T-helper 2 cell treated with Interferon-gamma antibody and Interleukin-4, amounts not matched to agents 5 μg/mL and 100 μg/mL, for 36 hours (primary cell): ENCODE measurements at places on chromosomes 5 and 9.

DNA sequence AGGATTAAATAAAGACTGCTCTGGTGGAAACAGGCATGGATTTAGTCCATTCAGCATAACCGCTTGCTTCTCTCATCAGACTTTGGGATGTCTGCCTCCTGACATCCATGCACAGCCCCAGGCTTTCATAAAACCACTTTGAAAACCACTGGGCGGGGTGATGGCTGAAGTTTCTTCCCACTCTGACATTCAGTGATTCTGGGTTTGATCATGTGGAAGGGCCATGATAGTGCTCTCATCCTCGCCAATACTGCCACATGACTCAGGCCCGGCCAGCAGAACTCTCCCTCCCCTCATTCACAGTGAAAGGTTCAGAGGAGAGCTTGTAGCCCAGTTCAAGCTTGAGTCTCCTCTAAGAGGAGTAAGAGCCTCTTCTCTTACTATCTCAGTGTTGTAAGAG is 29.6 kb upstream of the GLRA1 start:
- no peak for DNase-seq

GRCh38 chr9:108836319-108836718 is 19.5 kb downstream of the ACTL7B start:
- no peak for DNase-seq

GRCh38 chr9:5512658-5513452 is 2.5 kb downstream of the PDCD1LG2 start:
- DNase-seq, result no peak

- no peak for DNase-seq
Measured at GRCh38 chr5:157748760-157749461, 5.4 kb downstream of the LSM11 start.

DNA sequence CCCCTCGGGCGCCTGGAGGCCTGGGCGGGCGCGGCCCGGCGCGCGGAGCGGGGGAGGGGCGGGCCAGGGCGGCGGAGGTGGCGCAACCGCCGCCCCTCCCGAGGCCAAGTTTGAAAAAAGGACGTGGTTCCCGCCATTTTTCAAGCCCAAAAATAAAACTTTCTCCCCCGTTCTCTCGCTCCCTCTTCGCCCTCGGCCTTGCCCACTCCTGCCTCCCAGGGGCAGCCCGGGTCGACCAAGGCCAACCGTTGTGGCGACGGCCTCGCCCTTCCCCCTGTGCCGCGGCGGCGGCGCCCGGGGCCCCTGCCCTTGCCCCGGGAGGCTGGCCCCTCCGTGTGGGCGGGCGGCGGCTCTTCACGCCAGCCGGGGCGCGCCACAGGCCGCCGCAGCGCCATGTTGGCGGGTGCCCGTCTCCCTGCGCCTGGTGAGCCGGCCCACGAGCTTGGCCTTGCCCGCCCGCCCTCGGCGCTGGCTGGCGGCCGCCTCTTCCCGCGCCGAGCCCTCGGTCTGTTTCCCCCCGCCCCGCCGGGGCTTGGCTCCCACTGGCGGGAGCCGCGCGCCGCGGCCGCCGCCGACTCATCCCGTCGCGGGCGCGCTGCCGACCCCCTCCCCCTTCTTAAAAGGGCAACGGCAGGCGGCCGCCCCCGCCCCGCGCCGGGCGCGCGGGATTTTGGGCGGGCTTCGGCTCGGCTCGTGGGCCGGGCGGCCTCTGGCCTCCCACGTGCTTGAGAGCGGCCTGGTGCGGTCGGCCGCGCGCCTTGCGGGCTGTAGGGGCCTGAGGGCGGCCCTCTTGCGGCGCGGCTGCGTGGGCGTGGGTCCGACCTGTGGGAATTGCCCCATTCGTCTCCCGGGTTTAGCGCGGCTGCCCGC is 1.3 kb downstream of the ANP32B start:
- DNase-seq, result peak; percentile 86

DNA sequence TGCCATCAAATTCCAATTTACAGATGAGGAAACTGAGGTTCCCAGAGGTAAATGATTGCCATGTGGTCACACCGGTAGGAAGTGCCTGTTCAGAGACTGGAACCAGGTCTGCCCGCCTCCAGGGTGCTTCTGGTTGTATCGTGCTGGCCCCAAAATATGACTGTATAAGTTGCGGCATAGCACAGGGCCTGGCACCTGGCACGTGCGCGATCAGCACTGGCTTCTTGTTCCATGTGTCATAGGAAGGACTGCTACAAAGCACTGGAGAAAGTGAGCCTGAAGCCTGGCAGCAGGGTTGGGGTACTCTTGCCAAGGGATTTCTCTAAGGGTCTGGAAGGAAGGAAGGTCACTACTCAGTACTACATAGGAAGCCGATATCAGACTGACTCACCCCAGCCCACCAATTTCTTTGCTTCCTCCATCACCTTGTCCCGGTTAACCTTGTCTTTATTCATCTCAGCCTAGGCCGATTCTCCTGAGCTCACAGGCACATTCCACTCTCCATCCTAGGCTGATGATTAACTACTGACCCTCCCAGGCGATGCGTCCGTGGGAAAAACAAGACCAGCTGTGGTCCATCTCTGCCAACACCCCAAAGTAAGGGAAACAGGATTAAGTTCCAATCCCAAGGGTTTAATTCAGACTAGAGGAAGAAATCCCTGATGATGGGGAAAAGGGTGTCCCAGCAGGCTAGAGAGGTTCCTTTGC is 1.8 kb downstream of the HRH2 start:
- no peak for DNase-seq

GRCh38 chr9:20043461-20043860 is 254.6 kb upstream of the SLC24A2 start:
- no peak for DNase-seq
